ENCODE measurements at places on chromosomes 2 and 18.

DNA sequence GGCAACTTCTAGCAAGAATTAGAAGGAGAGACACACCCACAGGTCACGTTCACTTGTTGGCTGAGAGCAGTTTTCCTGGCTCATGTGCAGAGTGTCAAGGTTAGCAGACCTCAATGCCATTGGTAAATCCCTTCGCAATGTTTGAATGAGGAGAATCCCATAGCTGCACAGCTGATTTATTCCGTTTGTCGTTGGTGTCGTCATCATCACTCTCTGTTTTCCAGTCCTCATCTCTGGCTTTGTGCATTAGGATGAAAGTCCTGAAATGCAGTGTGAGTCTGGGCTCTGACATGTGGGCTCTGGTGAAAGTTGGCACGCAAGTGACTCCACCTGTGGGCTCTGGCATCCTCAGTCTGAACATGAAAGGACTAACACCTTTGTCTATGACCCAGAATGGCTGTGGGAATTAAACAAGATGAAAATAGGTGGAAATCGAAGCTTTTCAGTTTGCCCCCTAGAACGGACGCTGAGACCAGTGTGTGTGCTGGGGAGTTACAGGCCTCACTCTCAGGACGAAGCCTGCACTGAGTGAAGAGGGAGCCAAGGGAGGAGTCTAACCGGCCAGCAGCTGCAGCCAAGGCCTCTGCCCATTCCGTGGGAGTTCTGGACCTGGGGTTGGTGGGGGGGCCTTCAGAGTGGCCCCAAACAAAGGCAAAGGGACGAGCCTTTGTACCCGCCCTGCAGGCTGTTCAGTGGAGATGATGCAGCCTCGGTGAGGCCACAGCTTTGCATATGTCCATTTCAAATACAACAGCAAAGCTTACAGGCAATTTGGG is 74.8 kb upstream of the ZNF516 start:
- DNase-seq, result no peak

- no peak for DNase-seq
Measured at GRCh38 chr2:146388757-146389156, 1456.1 kb upstream of the ACVR2A start.

- no peak for DNase-seq
Measured at GRCh38 chr18:65347446-65347845, 403.4 kb upstream of the CDH7 start.

DNA sequence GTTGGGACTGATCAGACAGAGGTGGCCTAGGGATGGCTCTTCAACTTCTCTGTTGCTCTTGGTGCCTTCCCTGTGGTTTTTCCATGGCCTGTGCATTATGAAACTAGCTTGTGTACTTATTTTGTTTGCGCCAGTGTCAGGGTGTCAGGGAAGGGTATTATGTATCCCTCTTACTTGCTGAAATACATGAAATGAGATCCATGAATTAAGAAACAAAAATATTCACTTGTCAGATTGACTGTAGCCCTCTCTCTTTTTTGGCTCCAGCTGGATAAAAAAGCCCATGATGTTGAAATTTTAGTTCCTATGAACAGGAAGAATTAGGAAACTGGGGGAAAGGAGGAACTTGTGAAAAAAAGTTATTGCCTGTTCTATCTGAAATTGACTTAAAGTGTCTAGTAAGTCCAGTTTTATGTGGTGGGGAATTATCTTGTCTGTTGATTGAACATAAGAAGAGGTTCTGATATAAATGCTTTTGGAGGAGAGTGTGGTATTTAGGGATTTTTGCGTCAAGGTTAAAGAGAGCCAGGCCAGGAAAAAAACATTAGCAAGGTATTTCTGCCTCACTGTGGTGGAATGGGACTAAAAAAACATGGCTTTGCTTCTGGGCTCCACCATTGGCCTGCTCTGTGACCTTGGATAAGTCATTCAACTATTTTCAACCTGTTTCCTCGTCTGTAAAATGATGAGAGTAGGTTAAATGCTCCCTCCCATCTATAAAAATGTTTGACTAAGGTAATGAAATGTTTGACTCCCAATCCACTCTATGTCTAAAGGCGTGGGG is 12.0 kb downstream of the UGP2 start:
- no peak for DNase-seq

- no peak for DNase-seq
Measured at GRCh38 chr18:54155412-54155811, 69.1 kb downstream of the MBD2 start.

GRCh38 chr2:61769093-61769675 is 84.7 kb downstream of the FAM161A start:
- DNase-seq, result no peak

- DNase-seq, result no peak
Measured at GRCh38 chr2:54708584-54709335, 14.7 kb upstream of the EML6 start.

DNA sequence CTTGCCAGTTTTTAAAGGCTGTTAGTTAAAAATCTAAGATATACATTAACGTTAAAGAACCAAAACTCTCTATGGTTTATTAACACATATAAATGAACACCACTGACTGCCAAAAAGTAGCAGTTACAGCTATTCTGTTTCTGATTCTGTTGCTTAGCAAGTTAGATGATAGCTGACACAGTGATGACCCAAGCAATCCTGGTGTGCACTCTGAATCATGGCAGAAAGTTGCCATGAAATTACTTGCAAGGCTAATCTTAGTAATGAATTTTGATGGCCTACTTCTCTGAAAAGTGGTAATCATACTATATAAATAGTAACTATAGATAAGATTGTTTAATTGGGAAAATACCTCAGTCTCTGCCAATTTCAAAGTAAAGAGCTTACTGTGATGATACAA is 57.7 kb downstream of the ROCK2 start:
- DNase-seq, result no peak

- no peak for DNase-seq
Measured at GRCh38 chr2:26477911-26478253, at the start of gene OTOF. TSS of gene OTOF (minus strand) at chr2:26478124.

- no peak for DNase-seq
Measured at GRCh38 chr2:107466241-107466640, 360.5 kb upstream of the RGPD4 start.

- no peak for DNase-seq
Measured at GRCh38 chr2:176826356-176826755, 386.2 kb upstream of the HNRNPA3 start.

DNA sequence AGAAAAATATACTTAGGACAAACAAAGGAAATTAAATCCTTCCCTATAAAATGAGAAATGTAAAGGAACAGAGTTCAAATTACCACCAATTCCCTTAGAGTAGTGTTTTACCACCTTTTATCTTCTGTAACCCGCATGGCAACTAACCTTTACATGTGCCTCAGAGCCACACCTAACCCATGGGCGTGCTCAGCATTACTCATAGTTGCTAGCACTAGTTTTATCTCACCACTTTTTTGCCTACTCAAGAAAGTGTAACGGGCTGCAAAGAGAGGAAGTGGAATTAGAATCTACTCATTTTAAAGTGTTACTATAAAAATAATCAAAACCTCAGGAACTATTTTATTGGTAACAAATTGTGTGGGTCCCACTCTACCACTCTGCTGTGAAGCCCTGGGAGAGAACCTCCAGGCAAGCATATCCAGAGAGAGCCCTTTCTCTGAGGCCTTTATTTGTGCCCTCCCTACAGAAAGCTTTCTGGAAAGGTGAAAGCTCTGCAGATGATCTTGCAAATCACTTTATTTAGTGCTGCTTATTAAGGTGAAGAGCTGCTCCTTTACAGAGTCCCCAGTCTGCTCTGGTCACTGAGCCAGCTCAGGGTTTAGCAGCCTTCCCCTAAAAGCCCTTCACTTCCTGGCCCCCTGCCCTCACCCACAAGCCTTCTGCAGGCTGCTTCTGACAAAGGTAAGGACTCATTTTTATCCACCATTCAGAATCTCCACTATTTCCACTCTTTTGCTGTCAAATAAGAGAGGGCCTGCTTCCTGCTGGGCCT is 98.8 kb downstream of the TRABD2A start:
- peak; percentile 20 for DNase-seq

DNA sequence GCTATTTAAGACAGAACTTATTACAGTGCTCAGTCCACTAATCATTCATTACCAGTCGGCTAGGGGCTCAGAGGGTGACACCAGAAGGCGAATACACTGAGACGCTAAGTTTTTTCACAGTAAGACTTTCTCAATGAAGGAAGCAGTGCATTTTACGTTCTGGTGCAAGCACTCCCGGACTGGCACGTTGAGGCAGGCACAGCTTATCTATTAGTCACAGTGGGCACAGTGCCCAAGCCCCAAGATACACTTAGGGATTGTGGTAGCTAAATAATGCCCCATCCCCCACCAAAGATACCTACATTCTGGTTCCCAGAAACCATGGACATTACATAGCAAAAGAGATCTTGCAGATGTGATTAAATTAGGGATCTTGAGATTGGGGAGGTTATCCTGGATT is 32.6 kb upstream of the BCL11A start:
- DNase-seq, result no peak

DNA sequence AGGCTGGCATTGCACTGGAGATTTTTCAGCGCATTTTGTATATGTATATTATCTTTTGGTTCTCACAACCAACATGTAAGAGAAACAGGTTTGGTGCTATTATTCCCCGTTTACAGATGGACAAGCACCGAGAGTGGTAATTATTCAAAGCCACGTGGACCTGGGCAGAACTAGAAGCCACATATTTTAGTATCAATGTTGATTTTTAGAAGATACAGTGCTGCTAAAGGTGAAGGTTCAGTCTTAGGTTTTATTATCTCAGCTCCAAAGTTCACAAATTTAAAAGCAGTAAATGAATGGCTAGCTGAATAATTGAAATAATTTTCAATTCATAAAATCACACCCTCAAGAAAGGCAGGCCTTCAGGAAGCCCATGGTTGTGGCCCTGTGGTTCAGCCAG is 400.6 kb upstream of the ID2 start:
- no peak for DNase-seq

- DNase-seq, result no peak
Measured at GRCh38 chr18:77234504-77235365, 14.9 kb upstream of the GALR1 start.

- no peak for DNase-seq
Measured at GRCh38 chr2:194714541-194714940, 942.5 kb upstream of the SLC39A10 start.

DNA sequence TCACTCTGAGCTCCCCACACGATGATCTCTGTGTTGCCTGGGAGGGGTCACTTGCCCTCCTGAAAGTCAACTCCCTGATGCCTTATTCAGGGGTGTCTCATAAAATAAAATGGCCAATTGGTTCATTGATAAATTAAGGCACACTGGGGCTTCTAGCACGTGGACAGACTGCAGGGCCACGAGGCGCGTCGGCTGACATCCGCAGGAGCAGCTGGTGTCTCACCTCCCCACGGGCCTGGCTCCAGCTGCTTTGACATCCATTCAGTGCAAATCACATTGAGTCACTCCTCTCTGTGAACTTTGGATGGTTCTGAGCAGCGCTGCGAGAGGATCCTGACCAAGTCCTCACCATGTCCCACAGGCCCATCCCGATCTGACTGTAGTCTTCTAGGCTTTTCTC is 4.6 kb upstream of the ST8SIA3 start:
- no peak for DNase-seq

DNA sequence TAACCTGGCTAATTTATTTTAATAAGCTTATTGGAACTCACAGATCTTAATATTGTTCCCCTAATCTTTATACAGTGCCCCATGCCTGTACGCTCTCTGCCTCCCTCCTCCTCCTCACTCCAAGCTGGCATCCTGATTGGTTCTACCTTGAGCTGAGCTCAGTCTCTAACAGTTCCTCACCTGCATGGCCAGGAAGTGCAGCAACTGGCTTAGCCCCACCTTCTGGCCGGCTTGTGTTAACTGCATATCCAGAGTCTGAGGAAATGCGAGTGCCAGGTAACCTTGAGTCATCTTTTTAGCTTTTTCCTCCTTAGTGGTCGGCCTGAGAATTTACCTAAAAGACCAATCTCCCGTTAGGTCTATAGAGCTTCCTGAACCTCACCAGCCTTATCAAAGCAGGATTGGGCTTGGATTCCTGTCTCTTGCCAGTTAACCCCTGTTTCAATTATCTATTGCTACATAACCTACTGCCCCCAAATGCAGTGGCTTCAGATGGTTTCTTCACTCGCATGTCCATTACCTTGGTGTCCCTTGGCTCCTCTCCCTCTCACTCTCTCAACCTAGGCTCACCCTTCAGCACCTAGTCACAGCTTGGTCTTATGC is 89.5 kb upstream of the STK39 start:
- peak; percentile 33 for DNase-seq

GRCh38 chr2:105592288-105592687 is 152.4 kb upstream of the NCK2 start:
- no peak for DNase-seq

DNA sequence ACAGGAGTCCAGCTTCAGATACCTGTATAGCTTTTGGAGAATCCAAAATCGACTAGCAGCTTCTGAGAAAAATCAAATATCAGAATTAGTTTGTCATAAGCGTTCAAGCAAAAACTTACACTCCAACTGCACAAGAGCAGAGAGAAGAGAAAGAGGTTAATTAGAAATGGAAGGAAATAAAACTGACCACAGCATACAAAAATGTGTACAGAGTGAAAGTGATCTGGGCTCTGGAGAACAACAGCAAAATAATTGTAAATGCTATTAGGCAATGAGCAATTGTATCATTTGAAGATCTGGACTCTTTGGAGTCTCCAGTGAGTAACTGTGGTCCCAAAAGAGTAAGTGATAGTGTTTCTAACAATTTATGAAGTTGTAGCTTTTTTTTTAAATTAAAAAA is 867.3 kb downstream of the TRIB2 start:
- no peak for DNase-seq

DNA sequence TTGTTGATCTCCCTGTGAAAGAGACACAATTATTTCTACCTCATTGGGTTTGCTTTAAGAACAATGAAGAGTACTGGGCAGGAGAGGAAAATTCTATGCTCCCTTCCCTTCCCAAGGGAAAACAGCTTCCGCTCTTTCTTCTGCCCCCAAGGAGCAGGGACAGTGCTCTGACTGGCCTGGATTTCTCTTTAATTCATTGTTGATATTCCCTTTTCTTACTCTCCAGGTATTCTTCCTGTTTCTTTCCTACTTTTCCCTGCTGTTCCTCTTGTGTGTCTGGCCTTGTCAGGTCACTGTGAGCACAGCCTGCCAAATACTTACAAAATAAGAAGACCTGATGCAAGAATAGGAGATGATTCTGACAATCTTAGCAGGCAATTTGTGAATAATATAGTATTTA is 49.6 kb upstream of the SPAG16 start:
- no peak for DNase-seq

GRCh38 chr2:173221937-173222594 is 132.6 kb upstream of the CDCA7 start:
- DNase-seq, result no peak

- no peak for DNase-seq
Measured at GRCh38 chr2:43230351-43230885, 4.0 kb upstream of the ZFP36L2 start.

DNA sequence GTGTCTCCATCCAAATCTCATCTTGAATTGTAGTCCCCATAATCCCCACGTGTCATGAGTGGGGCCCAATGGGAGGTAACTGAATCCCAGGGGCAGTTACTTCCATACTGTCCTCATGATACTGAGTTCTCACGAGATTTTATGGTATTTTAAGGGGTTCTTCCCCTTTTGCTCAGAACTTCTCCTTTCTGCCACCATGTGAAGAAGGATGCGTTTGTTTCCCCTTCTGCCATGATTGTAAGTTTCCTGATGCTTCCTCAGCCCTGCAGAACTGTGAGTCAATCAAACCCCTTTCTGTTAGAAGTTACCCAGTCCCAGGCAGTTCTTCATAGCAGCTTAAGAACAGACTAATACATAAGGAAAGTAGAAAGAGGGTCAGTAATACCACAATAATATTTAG is 480.4 kb downstream of the KCNJ3 start:
- no peak for DNase-seq

GRCh38 chr18:56748698-56749268 is 97.6 kb downstream of the WDR7 start:
- DNase-seq, result no peak

- no peak for DNase-seq
Measured at GRCh38 chr18:66457245-66457644, 146.6 kb downstream of the CDH19 start.

GRCh38 chr2:109472331-109472959 is 141.3 kb downstream of the SEPTIN10 start:
- DNase-seq, result no peak
